Hippocampal formation (tissue), 2 donors: ENCODE measurements at places on chromosomes 3 and 15.

DNA sequence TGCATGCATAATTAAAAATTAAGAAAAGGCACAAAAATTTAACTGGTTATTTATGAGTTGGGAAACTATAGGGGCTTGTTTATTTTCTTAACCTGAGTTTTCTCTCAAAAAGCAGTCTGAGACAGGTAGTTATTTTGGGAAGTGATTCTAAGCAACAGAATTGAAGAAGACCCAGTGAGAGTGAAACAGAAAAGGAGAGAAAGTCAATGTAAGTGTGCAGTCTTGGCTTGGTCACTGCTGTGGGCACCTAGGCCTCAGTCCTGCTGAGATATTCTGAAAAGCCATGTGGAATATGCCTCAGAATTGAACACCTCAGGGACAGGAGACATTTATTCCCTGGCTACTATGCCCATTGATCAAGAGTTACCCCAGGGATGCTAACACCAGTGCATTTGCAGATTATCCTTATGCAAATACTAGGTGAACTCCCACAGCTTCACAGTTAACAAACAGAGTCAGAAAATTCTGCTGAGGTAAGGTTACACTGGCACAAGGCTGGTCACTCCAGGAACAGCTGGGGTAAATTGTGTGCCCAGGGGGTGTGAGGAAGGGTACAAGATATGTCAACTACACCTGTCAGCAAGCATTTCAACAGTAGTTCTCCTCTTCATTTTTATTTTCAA is 222.7 kb downstream of the EFHB start:
- no peak for DNase-seq

- DNase-seq: no peak
Measured at GRCh38 chr3:187213616-187214015, 16.3 kb downstream of the RTP1 start.

DNA sequence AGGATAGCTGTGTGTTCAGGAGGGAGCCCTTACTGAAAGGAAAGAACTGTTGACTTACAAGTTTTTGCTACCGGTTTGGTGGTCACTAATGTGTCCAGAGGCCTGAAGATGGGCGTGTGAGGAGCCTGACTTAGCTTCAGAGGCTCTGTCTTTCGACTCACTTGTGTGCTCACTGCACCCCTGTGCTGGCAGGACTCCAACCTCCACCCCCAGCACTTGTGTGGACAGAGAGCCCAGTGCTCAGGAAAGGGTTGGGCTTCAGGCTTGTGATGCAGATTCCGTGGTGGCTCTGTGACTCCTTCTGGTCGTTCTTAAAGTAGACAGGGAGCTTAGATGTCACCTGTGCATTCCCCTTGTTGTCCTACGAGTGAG is 100.9 kb downstream of the PGPEP1L start:
- no peak for DNase-seq

GRCh38 chr3:160980740-160981139 is 124.4 kb downstream of the B3GALNT1 start:
- no peak for DNase-seq

DNA sequence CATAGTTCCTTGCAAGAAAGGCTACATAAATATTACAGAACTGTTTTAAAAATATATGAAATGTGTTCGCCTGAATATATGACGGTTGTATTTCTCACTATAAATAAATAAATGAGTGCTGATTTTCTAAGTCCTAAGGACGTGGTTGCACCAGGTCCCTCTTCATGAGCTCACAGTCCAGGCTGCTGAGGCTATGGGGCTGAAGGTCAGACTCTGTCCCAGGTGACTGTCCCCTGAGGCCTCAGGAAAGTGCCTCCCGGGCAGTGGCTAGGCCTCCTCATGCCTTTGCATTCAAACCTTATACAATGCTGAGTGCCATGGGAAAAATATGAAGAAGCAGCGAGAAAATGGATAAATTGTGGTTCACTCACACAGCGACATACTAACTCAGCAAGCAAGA is 43.5 kb upstream of the SSR3 start:
- no peak for DNase-seq

DNA sequence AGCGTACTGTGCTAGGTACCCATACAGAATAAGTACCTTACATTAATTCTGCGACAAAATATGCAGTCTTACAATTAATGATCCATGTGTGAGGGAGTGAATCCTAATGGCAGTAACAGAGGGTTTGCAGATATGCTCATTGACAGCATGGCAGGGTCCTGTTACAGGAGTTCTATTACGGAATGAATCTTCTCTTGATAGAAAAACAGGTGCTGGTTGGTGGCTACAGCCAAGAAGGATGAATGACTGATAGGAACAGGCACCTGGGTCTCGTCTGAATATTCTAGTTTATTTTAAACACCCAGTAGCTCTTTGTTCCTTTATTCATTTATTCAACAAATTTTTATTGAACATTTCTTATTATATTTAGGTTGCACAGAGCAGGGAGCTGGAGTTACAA is 22.8 kb downstream of the PGBD4 start:
- DNase-seq: no peak

DNA sequence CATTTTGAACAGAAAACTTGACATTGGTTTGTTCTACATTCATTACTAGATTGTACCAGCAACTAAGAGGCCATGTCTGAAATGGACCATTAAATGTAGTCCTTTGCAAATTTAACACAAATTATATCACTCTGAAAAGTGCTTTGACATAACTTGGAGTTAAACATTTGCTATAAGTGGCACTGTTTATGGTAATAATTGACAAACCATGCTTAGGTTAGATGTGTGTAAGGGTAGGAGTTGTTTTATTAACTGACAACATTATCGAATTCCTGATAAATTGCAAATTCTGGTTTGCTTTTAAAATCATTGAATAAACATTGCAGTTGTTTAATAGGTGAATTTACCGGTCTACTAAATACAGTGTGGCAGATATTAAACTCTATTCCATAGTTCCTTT is 6.1 kb upstream of the TMEM207 start:
- DNase-seq: no peak

DNA sequence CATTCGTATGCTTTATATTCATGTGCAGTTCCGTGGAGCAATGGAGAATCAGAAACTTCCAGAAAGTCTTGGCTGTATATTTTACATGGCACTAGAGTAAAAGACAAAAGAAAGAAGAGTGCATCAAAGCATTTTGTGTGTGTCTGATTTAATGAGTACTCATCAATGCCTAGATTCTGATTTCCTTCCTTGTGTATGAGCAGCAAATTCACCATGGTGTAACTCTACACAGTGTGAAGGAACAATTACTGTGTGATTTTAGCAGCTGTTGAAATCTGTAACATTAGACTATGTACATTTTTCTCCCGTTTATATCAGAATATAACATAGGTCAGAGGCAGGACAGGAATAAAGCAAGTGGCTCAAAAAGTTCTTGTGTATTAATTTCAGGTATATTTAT is 102.0 kb upstream of the TSC22D2 start:
- DNase-seq: no peak

- DNase-seq: no peak
Measured at GRCh38 chr15:49645941-49646340, 25.1 kb downstream of the DTWD1 start.

- DNase-seq: no peak
Measured at GRCh38 chr15:80106051-80106450, 46.6 kb downstream of the ZFAND6 start.

DNA sequence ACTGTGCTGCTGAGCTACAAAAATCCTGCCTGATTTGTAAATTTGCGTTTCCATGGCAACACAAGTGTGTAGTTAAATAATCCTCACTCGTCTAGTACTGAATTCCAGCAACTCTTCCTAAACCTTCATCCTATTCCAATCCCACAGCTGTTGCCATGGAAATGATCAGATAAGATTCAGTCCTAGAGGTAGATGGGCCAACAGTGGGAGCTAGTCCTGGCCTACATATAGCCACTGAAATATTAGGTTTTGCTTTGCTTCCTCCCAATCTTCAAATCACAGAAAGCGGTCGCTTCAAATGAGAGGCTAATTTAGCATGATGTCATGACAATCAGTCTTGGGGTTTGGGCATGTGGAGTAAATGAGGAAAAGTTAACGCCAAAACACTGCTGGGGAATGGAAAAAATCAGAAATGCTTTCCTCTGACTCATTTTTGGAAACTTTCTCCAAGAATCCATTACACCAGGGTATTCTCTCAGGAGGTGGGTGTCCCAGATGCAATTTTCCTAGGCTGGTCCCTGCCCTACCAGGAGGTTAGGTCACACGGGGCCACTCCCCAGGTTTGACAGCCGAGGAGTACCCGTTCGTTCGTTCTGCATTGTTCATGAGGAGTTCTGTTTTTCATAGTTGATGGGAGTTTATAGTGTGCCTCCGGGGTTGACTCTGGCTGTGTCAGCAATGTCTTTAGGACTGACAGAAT is 159.2 kb upstream of the SLCO3A1 start:
- DNase-seq: no peak

DNA sequence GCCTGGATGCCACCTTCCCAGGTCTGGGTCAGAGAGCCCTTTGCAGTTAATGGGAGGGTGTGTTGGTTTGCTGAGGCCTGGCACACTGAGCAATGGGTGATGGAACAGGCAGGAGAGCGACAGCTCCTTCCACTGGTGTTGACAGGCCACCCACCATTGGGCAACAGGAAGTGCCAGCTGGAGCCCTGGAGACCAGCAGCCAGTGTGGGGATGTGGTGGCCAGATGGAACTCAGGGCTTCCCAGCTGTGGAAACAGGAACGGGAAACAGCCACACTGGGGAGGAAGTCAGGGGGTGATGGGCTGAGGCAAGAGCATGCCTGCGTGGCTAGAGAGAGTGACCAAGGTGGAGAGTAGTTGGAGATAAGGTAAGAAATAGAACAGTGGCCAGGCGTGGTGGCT is 9.3 kb downstream of the PSTPIP1 start:
- no peak for DNase-seq

- DNase-seq: no peak
Measured at GRCh38 chr15:38460543-38460942, 6.6 kb downstream of the FAM98B start.

DNA sequence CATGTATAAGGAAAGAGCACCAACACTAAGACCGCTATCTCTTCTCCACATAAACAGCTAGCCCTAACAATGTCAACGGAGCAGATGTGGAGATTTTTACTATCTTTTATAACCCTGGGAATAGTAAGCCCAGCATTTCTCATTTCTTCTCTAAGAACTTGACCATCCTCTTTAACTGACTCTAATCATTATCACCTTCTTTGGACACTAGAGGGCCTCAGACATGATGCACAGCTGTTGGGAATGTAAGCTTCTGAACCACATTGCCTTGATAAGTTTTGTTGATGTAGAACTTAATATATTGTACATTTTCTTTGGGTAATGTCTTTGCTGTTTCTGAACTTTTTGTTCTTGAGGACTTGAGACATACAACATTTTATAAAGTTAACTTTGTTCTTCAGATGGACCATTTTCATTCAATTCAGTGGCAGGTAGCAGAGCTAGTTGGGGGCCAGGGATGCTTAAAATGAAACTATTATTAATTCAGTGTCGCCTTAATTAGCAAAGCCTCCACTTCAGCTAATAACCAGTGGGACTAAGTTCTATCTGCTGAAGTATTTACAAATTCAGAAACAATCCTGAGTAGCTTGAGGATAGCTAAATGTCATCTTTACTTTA is 9.6 kb upstream of the TAGLN3 start:
- DNase-seq: no peak
